T-helper 1 cell (primary cell): ENCODE measurements at places on chromosomes 6 and 20.

DNA sequence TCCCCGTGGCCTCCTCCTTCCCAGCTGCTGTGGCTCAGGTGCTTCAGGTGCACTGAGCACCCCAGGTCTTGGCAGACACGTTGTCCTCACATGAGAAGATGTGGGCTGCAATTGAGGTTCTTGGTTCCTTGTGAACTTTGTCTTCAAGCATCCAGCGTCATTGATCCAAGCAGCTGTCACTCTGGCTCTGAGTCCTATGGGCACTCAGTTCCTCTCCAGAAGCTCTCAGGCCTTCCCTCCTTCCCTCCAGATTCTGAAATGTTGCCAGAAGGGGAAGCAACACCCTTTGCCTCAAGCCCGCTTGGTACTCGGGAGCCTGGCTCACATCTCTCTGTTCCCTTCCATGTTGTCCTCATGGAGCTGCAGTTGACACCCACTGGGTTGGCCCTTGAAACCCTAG lies 8.4 kb upstream of the MRGBP start:
- DNase-seq, result no peak

GRCh38 chr6:105592329-105592728 lies 189.4 kb upstream of the PREP start:
- no peak for DNase-seq

- DNase-seq, result no peak
Measured at GRCh38 chr6:93083337-93084230, 335.8 kb downstream of the EPHA7 start.

DNA sequence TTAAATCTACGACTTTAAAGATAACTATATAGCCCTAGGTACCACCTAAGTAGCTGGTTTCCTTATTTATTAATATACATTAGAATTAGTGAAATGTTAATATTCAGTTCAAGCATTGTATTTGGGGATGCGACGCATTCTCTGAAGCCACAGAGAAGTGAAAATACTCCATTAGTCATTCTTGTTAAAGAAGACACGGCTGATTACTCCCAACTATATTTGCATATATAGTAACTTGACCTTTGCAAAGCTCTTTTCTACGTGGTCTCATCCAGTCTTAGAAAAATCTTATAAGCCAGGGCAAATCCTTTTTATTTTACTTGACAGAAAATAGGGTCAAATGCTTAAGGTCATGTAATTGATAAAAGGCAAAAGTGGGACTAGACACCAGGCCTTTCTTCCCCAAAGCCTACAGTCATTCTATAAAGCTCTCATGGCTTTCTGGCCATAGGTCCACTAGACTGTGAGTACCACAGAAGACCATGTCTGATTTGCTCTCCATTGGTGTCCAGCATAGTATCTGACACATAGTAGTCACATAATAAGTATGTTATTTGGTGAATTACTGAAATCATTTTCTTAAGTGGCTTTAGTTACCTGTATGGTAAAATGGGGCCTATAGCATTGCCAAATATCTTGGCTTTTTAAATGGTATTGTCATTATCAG lies 11.3 kb downstream of the ZHX3 start:
- no peak for DNase-seq

- DNase-seq, result no peak
Measured at GRCh38 chr20:19565736-19566135, 192.3 kb upstream of the RIN2 start.

DNA sequence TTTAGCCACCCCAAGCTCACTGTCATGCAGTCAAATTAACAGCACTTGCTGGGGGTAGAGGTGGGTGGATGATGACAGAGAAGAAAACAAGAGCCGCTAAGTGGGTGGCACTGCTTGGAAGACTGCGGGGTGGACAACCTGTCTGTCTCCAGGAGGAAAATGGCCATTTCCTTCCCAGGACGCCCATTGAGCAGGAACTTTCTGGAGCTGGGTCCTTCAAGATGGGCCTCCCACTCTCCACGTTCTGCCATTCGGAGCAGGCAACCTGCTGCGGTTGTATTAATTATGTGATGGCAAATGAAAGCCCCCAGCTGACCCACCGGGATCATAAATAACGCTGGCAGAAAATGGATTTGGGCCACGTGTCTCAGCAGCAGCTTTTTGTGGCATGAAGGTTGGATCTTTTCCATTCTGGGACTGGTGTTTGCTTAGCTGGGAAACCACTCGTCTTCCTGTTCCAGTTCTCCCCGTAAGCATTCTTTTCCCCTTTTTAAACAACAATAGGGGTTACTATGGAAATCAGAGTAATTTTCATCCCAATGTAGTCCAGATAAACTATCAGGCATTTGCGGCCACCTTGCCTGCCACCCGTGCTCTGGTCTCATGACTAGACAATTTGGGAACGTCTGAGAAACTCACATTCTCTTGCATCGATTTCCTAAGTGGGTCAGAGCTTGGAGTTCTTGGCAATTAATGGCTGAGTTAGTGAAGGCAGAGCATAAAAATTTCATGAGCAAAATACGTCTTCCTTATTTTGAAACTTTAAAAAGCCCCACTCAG lies 215.5 kb downstream of the ANKRD60 start:
- no peak for DNase-seq

GRCh38 chr6:128655978-128656498 lies 135.6 kb upstream of the PTPRK start:
- DNase-seq, result no peak

GRCh38 chr6:156455847-156456246 lies 321.3 kb upstream of the ARID1B start:
- no peak for DNase-seq

DNA sequence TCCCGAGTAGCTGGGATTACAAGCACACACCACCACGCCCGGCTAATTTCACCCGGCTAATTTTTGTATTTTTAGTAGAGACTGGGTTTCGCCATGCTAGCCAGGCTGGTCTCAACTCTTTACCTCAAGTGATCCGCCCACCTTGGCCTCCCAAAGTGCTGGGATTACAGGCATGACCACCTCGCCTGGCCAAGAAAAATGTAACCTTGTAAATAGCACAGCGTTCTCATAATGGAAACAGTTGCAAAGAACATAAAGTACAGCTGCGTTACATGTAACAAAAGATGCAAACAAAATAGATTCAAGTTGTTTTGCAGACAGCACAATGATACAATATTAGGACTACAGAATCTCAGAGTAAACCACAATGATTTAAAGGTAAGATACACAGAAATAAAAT lies 14.6 kb downstream of the TLDC2 start:
- no peak for DNase-seq

DNA sequence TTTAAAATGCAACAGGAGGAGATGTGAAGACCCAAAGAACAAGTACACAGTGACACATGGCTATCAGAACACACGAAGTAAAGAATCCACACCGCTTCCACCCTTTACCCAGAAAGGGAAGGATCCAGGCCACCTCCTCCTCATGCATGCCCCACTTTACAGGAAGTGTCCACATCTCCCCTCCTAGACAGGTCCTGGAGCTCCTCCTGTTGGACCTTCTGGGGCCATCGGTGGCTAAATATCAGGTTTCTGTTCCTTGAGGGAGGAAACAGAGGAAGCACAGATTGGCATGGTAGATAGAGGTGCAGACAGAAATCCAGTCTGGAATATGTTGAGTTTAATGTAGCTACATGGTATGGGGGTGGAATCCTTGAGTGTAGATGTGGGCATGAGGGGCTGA lies 10.9 kb downstream of the NINL start:
- no peak for DNase-seq

- no peak for DNase-seq
Measured at GRCh38 chr6:18177286-18177965, 22.2 kb downstream of the KDM1B start.

GRCh38 chr20:14775778-14776177 lies 438.4 kb upstream of the FLRT3 start:
- no peak for DNase-seq

- no peak for DNase-seq
Measured at GRCh38 chr20:25019381-25020155, 27.0 kb upstream of the APMAP start.

- DNase-seq, result no peak
Measured at GRCh38 chr6:86856937-86857563, 80.3 kb upstream of the HTR1E start.

DNA sequence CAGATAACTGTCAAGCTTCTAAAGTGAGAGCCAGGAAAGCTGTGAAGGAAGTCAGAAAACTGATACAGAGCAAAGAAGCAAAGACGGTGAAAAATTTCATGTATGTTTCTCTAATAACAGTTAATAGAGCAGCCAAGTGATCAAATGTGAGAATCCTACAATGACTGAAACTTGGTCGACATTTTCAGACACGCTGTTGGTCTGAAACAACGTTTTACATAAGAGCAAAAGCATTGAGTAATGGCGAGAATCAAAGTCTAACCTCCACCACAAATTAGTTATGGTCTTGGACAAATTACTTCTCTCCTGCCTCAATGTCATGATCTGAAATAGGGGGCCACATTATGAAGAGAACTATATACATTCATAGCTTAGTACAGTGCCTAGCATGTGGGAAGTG lies 3.3 kb downstream of the MKKS start:
- no peak for DNase-seq

DNA sequence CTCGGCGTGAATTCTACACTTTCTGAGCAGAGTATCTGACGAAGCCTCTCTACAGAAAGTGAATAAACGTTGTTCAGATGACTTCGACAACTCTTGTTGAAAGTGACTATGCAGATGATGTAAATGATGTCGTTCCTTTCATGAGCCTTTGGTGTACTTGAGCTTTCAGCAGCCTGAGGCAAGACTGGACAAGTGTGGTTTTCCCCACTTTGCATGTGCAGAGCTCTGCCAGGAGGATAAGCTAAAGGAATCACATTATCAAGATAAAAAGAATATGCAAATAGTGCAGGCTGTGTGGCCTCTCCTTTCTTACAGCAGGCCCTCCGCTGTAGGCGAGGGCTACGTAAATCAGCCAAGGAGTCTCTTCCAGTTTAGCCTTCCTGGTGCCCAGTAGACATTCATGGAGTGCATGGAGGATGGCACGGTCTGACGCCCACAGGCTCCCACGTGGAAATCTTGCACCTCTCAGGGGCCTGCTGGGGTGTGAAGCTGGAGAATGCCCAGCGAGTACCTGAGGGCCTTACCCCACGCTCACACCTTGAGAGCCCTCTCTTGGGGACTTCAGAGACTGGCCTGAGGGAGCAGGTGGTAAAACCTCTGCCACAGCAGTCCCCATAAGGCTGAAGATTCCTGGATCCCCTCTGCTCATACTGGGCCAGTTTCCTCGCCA lies 54.9 kb downstream of the RPP40 start:
- no peak for DNase-seq

- DNase-seq, result no peak
Measured at GRCh38 chr6:3440911-3441310, 15.9 kb downstream of the SLC22A23 start.

DNA sequence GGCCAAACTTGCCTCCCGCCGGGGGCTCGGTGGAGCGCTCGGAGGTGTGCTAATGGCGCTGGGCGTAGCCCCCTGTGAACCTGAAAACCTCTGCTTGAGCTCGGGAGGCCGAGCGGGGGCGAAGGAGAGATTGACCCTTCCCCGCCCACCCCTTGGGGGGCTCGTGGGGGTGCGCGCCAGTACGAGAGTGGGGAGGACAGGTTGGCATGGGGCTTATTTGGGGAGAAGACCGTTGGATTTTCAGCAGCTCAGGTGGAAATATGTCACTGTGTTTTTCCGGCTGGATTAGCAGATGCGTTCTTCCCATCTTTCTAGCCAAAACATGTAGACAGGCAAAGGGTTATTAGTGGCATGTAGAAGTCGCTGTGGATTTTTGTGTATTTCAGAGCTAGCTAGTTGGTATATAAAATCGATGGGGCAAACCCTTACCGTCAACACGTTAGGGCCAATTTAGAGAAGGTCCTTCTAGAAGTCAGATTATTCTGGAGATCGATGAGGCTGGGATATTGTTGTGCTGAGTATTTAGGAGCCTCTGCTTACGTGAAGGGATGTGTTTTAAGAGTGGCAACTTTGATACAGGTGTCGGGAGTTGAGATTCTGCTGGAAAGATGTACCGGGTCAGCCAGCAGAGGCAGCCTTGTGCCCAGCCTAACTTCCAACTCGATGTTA lies 525 bp downstream of the NCOA7 start:
- peak; percentile 64 for DNase-seq

GRCh38 chr20:59253325-59253724 lies 47.1 kb upstream of the EDN3 start:
- DNase-seq, result peak; percentile 70

DNA sequence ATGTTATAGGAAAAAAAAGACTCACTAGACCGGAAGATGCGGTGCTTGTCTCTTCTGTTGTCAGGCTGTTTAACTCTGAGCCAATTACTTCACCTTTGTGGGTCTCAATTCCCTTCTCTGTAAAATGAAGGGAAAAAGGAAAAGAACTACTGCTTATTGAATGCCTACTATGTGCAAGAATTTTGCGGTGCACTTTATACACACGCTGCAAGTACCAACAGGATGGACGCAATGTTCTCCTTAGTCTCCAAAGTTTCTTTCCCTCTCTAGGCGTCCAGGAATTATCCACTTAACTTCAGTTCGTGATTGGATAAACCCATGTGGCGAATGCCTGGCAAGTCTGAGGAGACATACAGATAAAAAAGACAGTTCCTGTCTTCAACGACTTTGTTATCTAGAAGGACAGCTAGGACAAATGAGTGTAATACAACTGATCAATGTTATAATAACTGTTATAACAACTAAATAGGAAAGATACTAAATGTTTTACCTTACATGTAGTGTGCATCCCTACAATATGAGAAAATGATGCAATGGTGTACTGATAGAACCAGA lies 69.0 kb upstream of the JARID2 start:
- no peak for DNase-seq

DNA sequence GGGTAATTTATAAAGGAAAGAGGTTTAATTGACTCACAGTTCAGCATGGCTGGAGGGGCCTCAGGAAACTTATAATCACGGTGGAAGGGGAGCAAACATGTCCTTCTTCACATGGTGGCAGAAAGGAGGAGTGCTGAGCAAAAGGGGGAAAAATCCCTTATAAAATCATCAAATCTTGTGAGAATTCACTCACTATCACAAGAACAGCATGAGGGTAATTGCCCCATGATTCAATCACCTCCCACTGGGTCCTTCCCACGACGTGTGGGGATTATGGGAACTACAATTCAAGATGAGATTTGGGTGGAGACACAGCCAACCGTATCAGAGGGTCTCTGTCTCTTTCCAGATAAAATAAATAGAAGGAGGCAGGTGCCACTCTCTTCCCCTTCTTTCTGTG lies 48.7 kb downstream of the TNFAIP3 start:
- no peak for DNase-seq

DNA sequence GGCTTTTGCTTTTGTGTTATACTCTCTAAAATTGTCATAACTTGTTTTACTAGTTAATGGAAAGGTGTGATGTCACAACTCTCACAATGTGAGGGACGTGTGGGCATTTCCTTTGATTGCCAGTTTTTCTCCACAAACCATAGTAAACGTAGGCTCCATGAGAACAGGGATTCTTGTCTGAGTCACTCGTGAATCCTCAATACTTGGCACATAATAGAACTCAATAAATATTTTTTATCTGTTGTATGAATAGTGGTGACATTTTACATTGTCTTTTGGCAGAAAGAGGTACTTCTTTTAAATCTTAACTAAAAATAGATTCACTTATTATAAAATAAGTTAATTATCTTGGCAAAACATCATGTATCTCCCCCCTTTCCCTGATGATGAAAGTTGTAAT lies 69.0 kb upstream of the CNKSR3 start:
- DNase-seq, result no peak

GRCh38 chr6:49866485-49866943 lies at the start of gene CRISP1:
CRISP1 (minus strand) TSS chr6:49866535; CDS start chr6:49857400, 9,135 bp downstream.
- DNase-seq, result no peak

- no peak for DNase-seq
Measured at GRCh38 chr20:46914789-46915379, 20.2 kb downstream of the EYA2 start.

GRCh38 chr20:6583134-6583738 lies 184.2 kb upstream of the BMP2 start:
- no peak for DNase-seq
